ENCODE measurements at places on chromosomes 12 and 14.

DNA sequence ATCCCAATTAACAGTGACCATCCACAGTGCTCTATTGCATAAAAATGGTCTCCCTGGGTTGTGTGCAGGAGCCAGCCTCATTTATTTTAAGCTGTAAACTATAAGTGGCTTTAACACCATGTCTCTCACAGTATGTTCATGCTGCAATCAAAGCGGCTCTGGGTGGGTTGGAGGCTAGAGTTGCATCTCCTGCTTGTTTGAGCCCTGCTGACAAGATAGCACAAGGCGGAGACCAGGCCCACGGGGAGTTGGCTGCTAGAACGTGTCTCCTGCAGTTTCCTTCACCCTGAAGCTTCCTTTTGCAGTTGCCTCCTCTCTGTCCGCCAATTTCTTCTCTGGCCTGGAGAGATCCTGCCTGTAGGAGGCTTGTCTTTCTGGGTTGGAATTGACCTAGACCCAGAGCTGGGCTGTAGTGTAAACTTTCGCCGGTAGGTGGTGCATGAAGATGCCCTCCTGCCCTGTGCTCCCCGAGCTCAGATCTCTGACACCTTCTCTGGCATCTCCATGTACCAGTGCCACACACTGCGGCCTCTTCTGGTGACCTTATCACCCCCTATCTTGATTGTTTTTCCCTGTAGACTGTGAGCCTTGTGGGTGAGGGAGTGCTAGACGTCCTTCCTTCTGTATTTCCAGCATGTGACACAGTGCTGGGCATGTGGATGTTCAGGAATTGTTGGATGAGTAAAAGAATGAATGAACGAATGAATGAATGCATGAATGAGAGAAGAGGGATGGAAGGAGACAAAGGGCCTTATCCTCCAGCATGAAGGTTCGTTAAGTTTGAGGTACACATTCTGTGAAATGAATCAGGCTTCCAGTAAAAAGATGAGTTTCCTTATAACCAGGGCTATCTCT is 10.4 kb downstream of the OTUB2 start:
- DNase-seq, result peak; percentile 72

DNA sequence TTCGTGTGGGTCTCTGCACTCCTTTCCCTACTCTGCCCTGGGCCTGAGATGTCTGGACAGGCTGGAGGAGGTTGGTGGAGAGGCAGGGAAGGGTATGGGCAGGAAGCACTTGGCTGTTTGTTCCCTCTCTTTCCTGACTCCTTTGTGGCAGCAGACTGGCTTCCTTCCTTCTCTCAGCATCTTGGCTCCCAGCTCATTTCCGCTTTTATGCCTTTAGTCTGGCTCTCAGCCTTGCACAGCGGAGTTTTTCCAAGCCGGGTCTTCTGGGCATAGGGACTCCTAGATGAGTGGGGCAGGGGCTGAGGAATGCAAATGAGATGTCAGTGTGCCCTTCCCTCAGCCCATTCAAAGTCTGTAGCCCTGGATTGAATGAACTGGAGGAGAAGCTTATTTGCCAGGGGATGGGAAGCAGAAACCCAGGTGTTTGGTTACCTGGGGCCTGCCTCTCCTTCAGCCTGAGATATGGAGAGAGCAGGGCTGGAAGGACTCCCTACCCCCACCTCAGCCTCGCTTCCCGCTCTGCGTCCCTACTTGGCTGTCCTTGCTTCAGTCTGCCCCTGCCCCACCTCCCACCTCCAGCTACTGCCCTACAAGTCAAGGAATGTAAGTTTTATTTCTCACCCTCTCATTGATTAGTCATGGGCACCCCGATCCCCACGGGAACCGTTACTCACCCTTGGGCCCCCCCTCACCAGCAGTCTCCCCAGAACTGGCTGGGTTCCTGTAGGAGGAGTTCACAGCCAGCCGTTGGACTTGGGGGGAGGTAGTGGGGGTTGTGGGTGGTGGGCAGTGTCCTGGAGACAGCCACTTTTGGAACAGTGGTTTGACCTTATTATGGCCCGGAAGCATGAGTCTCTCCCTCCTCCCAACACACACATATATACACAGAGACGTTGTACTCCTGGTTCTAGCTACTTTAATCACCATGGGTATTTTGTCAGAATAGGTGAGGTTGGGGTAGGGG is 9.3 kb upstream of the ITGA5 start:
- DNase-seq, result peak; percentile 95

- peak; percentile 22 for DNase-seq
Observed at GRCh38 chr14:95218472-95219193, 61.3 kb upstream of the DICER1 start.

- DNase-seq, result no peak
Observed at GRCh38 chr12:96186607-96187301, 7.4 kb upstream of the ELK3 start.

GRCh38 chr14:85546390-85546789 is 16.4 kb downstream of the FLRT2 start:
- no peak for DNase-seq

DNA sequence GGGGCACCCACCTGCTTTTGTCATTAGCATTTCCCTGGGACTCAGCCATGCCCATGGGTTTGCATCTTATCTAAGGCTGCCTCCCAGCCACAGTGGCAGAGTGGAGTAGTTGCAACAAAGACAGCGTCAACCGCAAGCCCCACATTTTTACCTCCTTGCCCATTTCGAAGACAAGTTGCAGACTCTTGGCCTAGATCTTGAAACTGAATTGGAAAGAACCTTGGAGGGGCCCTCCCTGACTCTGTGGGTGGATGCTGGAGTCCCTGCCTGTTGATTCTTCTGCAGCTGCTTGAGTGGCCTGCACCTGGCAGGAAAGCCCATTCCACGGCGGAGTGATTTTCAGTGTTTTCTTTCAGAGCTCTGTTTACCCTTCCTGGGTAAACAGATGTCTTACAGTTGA is 309.0 kb downstream of the VRK1 start:
- DNase-seq, result no peak

DNA sequence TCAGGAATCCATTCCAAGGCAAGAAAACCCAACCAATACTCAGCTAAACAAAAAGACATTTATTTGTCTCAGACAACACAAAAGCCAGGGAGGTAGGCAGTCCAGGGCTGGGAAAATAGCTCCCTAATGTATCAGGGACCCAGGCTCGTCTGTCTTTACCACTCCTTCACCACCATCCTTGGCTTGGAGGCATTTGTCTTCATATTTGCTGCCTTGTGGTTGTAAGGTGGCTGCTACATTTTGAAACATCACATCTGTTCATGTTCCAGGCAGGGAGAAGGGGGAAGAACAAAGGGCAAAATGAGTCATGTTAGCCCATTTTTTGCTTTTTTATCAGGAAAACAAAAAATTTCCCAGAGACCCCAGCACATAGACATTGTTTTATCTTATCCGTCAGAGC is 44.8 kb upstream of the PCED1B start:
- DNase-seq, result peak; percentile 55

- DNase-seq, result no peak
Observed at GRCh38 chr14:67395086-67395875, 16.7 kb downstream of the PLEK2 start.

DNA sequence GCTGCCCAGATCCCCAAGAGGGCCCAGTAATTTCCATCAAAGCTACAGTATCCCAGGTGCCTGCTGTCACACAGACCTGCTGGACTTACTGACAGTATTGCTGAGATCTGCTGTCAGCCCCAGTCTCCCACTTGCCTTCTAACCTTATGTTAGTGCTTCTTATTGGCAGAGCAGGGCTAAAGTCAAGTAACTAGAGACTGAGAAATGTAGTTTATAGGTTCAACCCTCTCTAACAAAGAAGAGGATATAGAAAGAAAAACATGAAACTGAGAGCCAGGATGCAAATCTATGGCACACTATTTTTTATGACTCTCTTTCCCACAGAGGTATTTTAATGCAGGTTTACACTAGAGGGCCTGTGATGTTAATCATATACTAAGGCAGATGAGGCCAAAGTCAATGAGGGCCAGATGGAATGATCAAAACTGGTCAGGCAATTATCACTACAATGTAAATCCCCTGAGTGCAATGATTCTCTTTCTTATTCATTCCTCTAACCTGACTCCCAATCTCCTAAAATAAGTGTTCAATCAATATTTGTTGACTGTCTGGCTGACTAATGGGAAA is 781.9 kb downstream of the VRK1 start:
- no peak for DNase-seq

Data from LHCN-M2 (cell line).